ENCODE measurements at places on chromosomes 13 and 19. TPM values are rescaled to one million over a fixed set of nuclear protein-coding genes. Genes with fewer than 3 reads are reported as not detected.
A peak's percentile ranks its signal among the peaks of the same experiment; 100 is the strongest.

Gene ATP4B
- not detected for total RNA-seq

Gene C19orf33
- total RNA-seq = not detected

Gene B3GNT3
- total RNA-seq = not detected

Gene TUBA3C
- not detected for total RNA-seq

GRCh38 chr13:111361873-111362648 is 41.6 kb downstream of the TEX29 start:
- DNase-seq = no peak

DNA sequence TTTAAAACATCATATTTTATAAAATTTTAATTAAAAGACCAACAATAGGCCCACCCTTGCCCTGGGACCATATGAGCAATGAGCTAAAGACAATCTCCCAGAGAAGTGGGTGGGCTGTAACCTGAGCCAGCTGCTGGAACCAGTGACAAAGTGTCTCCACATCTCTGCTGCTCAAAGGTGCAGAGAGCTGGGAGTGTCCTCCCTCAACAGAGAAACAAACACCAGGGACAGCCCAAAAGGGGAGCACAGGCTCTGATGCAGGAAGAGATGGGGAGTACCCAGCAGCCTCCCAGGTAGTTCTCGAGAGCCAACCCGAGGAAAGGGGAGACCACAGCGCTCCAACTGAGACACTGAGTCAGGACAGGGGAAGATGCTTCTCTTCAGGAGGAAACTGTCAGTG is 39.1 kb downstream of the DOCK9 start:
- no peak for DNase-seq

DNA sequence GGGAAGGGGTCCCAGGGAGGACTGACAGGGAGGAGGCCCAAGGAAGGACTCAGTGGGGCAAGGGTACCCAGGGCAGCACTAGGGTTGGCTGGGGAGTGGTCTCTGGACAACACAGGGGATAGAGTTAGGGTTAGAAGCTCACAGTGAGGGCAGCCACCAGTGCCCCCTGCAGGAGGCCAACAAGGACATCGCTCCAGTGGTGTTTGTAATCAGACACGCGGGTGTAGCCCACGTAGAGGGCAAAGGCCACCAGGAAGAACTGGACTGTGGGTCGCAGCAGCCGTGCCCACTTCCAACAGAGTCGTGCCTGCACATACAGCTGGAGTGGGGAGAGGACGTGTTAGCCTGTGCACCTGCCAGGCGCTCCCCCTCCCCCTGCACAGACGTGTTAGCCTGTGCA is 9.2 kb downstream of the PLPP2 start:
- no peak for DNase-seq

DNA sequence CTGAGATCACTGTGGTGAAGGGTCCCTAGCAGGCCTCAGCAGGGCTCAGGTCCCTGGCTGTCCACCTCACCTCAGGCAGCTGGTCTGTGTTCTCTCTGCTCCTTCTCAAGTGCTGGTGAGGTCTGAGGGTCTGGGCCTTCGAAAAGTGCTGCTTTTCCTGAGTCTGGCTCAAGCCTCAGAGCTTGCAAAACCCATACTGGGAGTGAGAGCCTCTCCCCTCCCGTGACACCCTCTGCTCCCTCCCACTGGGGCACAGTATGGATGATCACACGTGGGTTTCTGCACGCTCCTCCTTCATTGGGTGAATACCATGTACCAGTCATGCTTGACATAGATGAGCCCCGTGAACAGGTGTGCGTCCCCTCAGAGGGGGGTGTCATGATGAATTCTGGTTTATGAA is 73.3 kb upstream of the WASF3 start:
- DNase-seq = no peak

GRCh38 chr13:31477961-31478360 is 261.4 kb upstream of the RXFP2 start:
- no peak for DNase-seq

- no peak for DNase-seq
Observed at GRCh38 chr13:20691616-20692015, 11.9 kb upstream of the IL17D start.

GRCh38 chr19:280541-281009 is 10.6 kb downstream of the PLPP2 start:
- no peak for DNase-seq

DNA sequence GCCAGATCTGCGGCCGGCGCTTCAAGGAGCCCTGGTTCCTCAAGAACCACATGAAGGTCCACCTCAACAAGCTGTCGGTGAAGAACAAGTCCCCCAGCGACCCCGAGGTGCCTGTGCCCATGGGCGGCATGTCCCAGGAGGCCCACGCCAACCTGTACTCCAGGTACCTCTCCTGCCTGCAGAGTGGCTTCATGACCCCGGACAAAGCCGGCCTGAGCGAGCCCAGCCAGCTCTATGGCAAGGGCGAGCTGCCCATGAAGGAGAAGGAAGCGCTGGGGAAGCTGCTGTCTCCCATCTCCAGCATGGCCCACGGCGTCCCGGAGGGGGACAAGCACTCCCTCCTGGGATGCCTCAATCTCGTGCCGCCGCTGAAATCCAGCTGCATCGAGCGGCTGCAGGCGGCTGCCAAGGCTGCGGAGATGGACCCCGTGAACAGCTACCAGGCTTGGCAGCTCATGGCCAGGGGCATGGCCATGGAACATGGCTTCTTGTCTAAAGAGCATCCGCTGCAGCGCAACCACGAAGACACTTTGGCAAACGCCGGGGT is 72.6 kb downstream of the ZNF536 start:
- no peak for DNase-seq

- peak; percentile 93 for DNase-seq
Observed at GRCh38 chr19:55624109-55625003, at the start of gene ZNF784. Gene ZNF784, minus strand, starts transcription at chr19:55624566. Its CDS starts 5 bp downstream, at chr19:55624561.

DNA sequence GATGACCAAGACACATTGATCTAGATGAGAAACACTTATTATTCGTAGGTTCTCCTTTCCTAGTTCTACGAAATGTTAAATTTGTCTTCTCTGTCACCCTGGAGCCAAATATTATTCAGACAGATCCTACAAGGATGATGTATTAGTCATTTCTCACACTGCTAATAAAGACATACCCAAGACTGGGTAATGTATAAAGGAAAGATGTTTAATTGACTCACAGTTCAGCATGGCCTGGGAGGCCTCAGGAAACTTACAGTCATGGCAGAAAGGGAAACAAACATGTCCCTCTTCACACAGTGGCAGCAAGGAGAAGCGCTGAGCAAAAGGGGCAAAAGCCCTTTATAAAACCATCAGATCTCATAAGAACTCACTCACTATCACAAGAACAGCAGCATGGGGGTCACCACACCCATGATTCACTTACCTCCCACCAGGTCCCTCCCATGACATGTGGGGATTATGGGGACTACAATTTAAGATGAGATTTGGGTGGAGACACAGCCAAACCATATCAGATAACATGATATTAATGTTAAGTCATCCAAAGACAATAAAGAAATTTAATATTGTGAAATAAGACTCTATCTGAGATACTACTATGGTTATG is 1248.8 kb upstream of the SLC10A2 start:
- DNase-seq = no peak

Data from activated CD8-positive, alpha-beta T cell treated with anti-CD3 and anti-CD28 coated beads for 36 hours (primary cell).